Cardiac muscle cell (in vitro differentiated cells and primary cell): ENCODE measurements at places on chromosomes 7 and 10. TPM values are rescaled to one million over a fixed set of nuclear protein-coding genes. Genes with fewer than 3 reads are reported as not detected.

DNA sequence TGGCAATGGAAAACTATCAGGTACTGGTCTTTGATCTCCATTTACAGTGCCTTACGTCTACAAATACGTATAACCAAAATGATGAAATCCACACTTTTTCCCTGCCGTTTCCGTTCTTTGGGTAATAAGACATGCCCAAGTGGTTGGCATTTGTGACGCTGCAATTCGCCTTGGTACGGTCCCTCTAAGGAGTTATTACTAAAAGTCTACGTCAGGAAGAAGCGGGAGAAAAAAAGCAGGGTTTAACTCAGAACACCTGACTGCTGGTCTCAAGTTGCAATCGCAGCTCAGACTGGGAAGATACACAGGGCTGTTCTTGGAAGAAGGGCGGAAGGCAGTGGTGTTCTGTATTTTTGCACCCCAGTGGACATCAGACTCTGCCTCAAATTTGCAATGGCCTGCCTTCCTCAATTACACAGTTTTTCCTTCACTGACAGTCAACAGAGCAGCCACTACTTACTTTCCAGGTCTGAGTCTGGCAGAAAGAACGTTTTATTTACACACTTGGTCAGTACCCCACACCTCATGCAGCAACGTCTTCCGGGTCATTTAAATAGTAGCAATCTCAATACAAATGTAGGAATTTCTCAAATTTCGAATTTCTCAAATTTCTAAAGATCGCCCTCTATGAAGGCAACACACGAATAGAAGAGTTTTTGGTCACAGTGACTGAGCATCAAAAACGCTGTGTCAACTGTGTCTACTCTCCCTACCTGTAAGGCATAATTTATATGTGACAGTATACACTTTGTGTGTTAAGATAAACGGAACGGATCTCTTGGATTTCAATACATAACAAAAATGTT is 2.1 kb downstream of the BAIAP2L1 start:
- H3K27ac ChIP-seq = no peak overlapping the region
- no peaks in the 10 kb centered on the region for H3K36me3 ChIP-seq
- no peaks in the 10 kb centered on the region for H3K27me3 ChIP-seq
- no peak for DNase-seq

DNA sequence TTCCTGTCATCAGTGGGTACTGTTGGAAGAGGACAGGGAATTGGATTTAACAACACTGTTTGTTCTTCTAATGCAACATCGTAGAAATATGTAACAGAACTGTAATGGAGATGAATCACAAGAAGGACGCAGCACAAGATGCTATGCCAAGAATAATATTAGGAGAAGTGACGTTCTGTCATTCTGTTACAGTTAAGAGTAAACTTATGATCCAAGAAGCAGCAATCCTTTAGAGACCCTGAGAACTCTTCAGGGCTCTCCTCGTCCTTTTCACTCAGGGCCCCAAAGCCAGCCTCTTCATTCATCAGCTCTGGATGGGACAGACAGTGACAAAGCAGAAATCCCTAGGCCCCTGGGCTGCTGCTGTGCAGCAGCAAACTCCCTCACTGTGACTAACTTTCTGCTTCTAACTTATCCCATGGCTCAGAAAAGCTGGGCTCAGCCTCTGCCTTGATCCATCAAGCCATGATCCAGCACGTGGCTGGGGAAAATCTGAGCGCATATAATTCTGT is 8.7 kb upstream of the IL6 start:
- DNase-seq = peak; percentile 86
- no peak overlapping the region for H3K27ac ChIP-seq
- no peak overlapping the region for H3K4me3 ChIP-seq
- H3K36me3 ChIP-seq = no peaks in the 10 kb centered on the region
- no peaks in the 10 kb centered on the region for H3K27me3 ChIP-seq

DNA sequence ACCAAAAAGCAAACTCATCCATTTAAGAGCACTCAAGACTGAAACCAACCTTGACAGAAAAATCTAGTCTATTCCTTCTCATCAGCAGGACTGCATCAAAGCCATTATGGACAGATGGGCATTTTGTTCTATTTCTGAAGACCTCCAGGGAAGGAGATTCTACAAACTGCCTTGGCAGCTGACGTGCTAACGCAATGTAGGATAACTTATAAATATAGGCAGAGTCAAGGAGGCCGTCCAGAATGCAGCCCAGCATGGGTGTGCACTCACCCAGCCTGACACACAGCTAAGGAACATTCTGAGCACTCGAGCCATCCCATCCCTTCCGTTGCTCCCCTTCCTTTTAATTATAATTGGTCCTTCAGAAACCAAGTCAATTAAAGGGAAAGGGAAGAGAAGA is 25.3 kb upstream of the NEBL start:
- H3K27me3 ChIP-seq = no peaks in the 10 kb centered on the region
- H3K4me3 ChIP-seq = no peak overlapping the region
- H3K4me1 ChIP-seq = peaks cover 31% of the 10 kb centered on the region
- no peaks in the 10 kb centered on the region for H3K36me3 ChIP-seq
- H3K27ac ChIP-seq = peak overlapping the region; percentile 59

- peaks cover 29% of the 10 kb centered on the region for H3K4me1 ChIP-seq
- peak overlapping the region; percentile 94 for H3K27ac ChIP-seq
- H3K27me3 ChIP-seq = no peaks in the 10 kb centered on the region
Observed at GRCh38 chr10:21495752-21496342, 29.6 kb downstream of the SKIDA1 start.

DNA sequence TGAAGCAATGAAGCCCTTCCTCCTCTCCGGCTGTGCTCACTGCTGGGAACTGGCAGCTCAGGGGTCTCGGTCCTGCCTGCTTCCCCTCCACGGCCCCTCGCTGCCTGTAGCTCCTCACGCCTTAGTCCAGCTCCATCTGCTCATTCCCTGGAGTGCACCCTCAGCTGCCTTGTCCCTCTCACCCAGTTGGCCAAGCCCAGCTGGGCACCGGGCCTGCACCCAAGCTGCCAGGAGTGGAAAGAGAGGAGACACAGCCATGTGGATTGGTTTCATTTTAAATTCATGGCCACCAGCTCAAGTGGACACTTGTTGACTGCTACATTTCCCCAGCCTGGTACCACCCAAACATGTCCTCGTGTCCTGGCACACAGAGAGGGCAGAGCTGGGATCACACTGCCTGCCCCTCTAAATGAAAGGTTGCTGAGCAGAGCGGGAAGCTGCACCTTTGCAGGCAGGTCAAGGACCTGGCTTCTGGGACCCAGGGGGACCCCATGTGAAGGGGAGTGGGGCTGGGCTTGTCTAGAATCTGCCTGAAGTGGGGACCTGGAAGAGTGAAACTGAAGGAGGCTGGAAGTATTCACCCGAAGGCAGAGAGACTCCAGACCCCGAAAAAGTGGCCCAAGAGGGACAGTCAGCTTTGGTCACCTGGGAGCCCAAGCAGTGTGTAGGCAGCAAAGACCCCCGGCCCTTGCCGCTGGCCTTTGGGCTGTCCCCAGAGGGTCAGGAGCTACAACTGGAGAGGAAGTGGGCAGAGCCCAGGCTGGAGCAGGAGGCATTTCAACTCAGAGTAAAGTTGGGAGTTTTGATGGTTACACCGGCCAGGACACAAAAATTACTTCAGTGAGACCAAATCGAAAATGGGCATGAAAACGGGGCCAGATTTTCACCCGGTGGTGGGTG is 15.0 kb upstream of the BNIP3 start:
- peak overlapping the region; percentile 75 for H3K27ac ChIP-seq
- H3K4me1 ChIP-seq = peaks cover 25% of the 10 kb centered on the region
- no peak for DNase-seq
- H3K36me3 ChIP-seq = no peaks in the 10 kb centered on the region
- H3K27me3 ChIP-seq = no peaks in the 10 kb centered on the region
- no peak overlapping the region for H3K4me3 ChIP-seq

GRCh38 chr7:36523371-36524101 is 133.9 kb downstream of the ANLN start:
- H3K27me3 ChIP-seq = no peaks in the 10 kb centered on the region
- no peak for DNase-seq
- H3K4me1 ChIP-seq = no peaks in the 10 kb centered on the region
- H3K4me3 ChIP-seq = no peak overlapping the region
- H3K27ac ChIP-seq = no peak overlapping the region
- no peaks in the 10 kb centered on the region for H3K36me3 ChIP-seq

DNA sequence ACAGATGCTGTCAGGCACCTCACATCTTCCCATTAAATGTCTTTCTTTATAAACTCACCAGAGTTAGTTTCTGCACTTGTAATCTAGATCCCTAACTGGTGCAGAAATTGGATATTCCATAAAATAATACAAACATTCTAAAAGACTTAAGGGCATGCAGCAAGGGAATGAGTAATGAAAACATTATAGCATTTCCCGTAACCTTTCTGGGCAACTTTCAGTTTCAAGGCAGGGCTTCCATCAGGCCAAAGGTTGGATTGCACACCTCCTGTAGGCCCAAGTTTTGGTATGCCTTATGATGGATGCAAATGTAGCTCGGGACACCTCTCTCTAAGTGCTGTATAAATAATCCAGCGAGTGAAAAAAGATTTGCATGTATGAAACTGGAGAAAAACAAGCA is 129.9 kb upstream of the LYZL2 start:
- H3K27me3 ChIP-seq = no peaks in the 10 kb centered on the region
- DNase-seq = no peak
- H3K4me3 ChIP-seq = no peak overlapping the region
- H3K27ac ChIP-seq = no peak overlapping the region

Gene UBTD1
- total RNA-seq = 9.5 and 13.5 TPM in 2 replicates

Gene MSMB
- not detected in 2 replicates for total RNA-seq

Gene NPSR1
- not detected in 2 replicates for total RNA-seq

Gene FOXI2
- not detected in 2 replicates for total RNA-seq

Gene GRM8
- total RNA-seq = 0.18 and 1.3 TPM in 2 replicates

Gene DENND2A
- total RNA-seq = 8.9 and 21.7 TPM in 2 replicates

Gene VWDE
- total RNA-seq = 46.3 and 95.8 TPM in 2 replicates

Gene NANOS1
- 1.0 and 1.5 TPM in 2 replicates for total RNA-seq
